ENCODE measurements at places on chromosomes 3 and 15.
A peak's percentile ranks its signal among the peaks of the same experiment; 100 is the strongest.

GRCh38 chr3:149638228-149639092 is 19.4 kb downstream of the WWTR1 start:
- no peaks in the 10 kb centered on the region for H3K36me3 ChIP-seq
- H3K27me3 ChIP-seq: no peaks in the 10 kb centered on the region
- no peak overlapping the region for H3K4me3 ChIP-seq
- H3K4me1 ChIP-seq: no peaks in the 10 kb centered on the region

GRCh38 chr15:34292621-34293020 is 45.0 kb downstream of the SLC12A6 start:
- peaks cover 6% of the 10 kb centered on the region for H3K4me1 ChIP-seq
- no peak for DNase-seq
- peaks cover 6% of the 10 kb centered on the region for H3K36me3 ChIP-seq
- no peak overlapping the region for H3K27ac ChIP-seq
- no peaks in the 10 kb centered on the region for H3K27me3 ChIP-seq

- H3K4me1 ChIP-seq: no peaks in the 10 kb centered on the region
- H3K27me3 ChIP-seq: peaks cover 11% of the 10 kb centered on the region
- no peak for DNase-seq
- no peaks in the 10 kb centered on the region for H3K36me3 ChIP-seq
- no peak overlapping the region for H3K4me3 ChIP-seq
- no peak overlapping the region for H3K27ac ChIP-seq
Observed at GRCh38 chr15:68385671-68386586, 46.0 kb downstream of the ITGA11 start.

GRCh38 chr3:150635526-150635925 is 32.4 kb downstream of the SELENOT start:
- H3K27ac ChIP-seq: peak overlapping the region; percentile 47
- no peak overlapping the region for H3K4me3 ChIP-seq
- no peak for DNase-seq
- H3K36me3 ChIP-seq: peaks cover 5% of the 10 kb centered on the region
- peaks cover 18% of the 10 kb centered on the region for H3K4me1 ChIP-seq

DNA sequence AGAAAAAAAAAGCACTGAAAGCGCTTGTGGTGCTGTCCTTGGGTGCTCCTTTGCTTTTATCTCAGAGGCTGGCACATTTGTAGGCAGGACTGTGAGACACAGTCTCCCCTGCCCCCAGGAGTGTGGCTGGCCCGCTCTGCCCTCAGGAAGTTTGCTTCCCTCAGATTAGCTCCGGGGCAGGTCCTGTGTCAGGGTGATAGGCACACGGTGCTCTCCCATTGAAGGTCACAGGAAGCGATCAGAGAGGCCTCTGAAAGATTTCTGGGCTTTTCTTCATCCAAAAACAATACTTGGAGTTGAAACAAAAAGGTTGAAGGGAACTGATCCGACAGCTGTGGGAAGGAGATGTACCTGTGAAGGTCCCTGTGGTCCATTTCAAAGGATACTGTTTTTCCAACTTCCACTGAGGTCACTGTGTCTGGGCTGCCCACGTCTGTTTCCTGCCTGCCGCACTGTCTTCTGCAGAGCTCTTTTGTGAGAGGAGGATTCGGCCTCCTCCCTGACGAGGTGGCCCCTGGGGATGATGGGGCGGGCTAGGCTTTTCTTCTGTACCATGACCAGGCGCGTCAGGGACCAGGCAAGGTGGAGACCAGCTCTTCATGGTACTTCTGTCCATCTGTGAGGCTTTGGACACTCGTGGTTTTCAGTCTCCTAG is 330.5 kb upstream of the CTDSPL start:
- H3K27ac ChIP-seq: no peak overlapping the region
- H3K36me3 ChIP-seq: no peaks in the 10 kb centered on the region
- DNase-seq: no peak
- H3K4me3 ChIP-seq: no peak overlapping the region
- no peaks in the 10 kb centered on the region for H3K27me3 ChIP-seq

GRCh38 chr3:27360113-27361078 is 8.8 kb downstream of the NEK10 start:
- no peak for DNase-seq
- no peak overlapping the region for H3K27ac ChIP-seq
- peaks cover 8% of the 10 kb centered on the region for H3K4me1 ChIP-seq
- no peaks in the 10 kb centered on the region for H3K27me3 ChIP-seq
- H3K36me3 ChIP-seq: no peaks in the 10 kb centered on the region

DNA sequence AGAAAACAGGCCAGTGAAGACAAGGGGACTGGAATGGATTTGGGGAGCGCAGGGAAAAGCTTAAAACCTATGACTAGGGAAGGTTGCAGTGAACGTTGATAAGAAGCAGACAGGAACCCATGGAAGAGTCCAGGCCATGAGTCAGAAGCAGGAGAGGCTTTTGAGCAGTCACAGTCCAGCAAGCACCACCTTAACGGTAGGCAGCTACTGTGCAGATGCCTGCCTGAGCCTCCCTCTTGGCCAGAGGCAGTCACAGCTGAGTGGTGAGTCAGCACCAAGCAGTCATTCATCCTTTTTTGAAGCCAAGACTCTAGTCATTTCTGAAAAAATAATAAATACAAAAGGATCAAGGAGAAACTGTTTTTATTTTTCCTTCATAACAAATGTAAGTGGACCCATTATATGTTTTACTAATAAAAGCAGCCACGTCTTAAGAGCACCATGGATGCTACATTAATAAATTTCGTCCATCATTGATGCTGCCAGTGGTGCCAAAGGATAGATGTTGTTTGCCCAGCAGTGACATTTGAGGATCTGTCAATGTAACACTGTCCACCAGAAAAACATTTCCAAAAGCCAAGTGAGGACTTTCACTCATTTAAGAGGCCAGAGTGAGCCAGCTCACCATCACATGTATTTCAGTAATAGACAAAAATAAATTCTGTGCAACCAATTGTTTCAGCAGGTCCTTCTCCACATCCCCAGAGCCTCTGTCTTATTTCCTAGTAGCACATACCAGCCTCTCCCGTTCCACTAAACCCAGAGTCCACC is 42.1 kb upstream of the ACTC1 start:
- peaks cover 5% of the 10 kb centered on the region for H3K27me3 ChIP-seq
- no peaks in the 10 kb centered on the region for H3K4me1 ChIP-seq
- H3K4me3 ChIP-seq: no peak overlapping the region

DNA sequence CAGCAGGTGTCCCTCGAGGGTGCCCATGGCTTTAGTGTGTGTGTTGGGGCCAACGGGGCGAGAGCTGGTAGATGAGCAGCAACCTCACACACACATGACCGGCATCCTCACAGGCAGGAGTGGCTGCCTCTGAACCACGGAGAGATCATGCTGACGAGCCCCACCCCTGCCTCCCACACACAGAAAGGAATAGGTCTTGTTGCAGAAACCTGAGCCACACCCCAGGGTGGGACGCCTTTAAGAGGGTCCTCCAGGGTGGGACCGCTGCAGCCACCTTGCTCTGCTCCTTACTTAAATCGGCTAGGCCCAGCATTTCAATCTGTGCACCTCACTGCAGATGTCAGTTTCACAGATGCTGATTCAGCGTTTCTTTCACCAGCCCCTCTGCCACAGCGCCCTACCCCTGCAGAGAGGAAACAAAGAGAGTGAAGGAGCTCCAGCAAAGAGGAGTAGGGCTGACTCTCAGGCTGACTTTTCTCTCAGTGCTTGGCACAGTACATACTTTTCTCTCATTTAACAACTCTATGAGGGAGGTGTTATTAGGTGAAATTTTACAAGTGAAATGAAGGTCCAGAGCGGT is 61.2 kb upstream of the EPHB3 start:
- H3K4me3 ChIP-seq: no peak overlapping the region
- DNase-seq: no peak
- no peaks in the 10 kb centered on the region for H3K4me1 ChIP-seq

DNA sequence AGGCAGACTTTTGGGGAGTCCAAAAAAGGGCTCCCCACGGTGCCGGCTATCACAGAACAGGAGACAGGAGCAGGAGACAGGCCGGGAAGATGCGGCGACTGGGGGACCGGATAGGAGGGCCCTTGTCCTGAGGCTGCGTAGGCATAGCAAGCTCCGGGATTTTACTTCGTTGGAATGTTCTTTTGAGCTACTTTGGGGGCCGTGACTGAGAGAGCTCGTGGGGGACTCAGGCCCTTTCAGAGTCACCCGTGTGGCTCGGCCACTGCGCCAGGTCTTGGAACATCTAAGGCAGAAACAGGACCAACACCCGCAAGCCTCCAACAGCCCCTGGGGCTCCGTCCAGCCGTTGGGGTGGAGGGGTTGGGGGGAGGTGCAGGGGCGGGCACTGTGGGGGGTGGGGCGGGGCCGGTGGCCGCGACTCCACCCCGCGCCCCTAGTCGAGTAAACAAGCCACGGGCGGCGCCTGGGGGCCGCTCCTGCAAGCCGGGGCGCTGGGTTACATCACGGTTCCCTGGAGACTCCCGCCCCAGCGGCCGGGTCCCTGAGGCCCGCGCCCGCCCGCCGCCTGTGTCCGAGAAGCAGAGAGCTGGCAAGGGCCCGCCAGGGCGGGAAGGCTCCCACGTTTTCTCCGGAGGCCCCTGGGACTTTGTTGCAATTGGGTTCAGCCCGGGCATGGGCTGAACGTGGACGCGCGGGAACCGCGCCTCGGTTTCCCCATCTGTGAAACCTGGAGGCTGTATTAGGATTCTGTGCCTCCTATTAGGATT is 23.3 kb upstream of the C15orf39 start:
- H3K27ac ChIP-seq: no peak overlapping the region
- no peaks in the 10 kb centered on the region for H3K36me3 ChIP-seq
- no peak for DNase-seq
- H3K4me3 ChIP-seq: peak overlapping the region; percentile 19

All from CD4-positive, alpha-beta T cell (primary cell).